NCI-H2171 treated with DMSO at 0.1 percent for 48 hours (cell line): ENCODE measurements at places on chromosomes 1 and 21.

DNA sequence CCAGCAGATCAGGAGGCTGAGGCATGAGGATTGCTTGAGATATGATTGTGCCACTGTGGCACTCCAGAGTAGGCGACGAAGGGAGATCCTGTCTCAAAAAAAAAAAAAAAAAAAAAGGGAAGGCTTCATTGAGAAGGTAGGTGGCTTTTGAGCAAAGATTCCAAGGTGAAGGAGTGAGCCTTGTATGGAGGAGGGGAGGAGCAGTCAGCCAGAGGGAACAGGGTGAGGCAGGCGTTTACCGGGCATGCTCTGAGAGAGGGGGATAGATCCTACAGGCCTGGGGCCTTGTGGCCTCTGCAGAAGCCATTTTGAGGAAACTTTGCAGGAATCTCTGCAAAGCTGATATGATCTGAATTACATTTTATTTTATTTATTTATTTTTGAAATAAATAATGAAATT is 5.1 kb upstream of the HDAC1 start:
- no peak for DNase-seq

DNA sequence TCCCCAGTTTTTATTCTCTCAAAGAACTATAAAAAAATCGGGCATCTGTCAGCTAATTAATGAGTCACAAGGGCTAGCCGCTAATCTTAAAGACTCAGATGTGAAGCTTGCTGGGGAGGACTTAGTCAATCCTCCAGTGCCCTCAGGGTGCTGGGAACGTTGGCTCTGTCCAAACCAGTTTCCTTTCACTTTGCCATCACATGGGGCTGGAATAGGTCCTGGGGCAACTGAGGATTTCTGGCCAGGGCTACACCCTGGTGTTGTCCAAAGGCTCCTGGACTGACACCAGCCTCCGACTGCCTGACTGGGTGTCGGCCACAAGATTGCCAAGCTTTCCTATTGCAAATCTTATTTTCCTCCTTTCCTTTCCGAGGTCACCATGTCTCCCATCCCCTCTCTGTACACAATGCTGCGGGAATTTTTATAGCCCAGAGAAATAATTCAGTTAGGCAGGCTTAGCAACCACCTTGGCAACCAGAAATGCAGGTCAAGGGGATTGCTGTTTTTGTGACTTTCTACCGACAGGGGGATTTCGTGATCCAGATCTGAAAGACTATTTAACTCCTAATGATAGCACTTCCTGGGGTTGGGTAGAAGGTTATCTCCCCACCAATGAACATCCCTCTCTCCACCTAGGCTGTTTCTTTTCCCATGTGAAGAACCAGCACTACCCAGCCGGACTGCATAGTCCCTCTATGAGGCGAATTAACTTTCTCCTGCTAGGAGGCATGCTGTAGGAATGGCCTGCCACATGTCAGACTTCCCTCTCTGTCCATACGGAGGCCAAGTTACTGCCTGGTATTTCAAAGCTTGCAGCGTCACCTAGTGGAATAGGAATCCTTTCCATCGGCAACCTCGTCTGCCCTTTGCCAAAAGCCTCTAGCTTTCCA is 29.9 kb upstream of the CTBS start:
- DNase-seq: no peak

DNA sequence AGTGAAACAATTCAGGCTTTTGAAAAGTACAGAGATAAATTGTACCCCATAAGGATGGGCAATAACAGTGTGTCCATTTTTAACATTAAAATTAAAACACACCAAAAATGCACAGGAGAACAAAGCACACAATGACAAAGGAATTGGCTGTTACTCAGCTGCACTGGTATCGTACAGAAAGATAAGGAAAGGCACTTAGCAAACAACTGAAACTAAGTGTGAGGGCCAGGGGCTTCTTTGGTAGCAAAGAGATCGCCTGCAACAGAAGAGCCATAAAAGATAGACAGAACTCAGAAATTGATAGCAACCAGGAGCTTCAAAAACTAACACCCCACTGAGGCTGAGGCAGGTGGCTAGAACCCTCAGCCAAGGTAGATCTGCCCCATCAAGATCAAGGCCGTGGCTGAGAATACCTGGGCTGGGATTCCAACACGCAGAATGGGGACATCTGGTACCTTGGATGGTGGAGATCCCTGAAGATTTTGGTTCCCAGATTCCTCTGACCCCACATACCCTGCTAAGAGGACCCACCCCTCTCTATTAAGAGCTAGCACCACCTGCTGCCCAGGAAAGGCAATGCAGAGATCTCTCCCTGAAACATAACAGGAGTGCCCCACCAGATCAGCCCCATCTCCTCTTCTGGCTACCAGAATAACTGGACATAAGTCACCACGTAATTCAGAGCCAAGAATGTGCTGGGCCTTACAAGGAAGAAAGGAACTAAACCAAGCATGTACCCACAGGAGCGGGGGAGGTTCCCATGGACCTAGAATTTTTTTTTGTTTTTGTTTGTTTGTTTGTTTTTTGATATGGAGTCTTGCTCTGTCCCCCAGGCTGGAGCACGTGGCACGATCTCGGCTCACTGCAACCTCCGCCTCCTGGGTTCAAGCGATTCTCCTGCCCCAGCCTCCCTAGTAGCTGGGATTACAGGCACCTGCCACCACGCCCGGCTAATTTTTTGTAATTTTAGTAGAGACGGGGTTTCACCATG is 16.2 kb downstream of the PLEKHO1 start:
- peak; percentile 46 for DNase-seq

DNA sequence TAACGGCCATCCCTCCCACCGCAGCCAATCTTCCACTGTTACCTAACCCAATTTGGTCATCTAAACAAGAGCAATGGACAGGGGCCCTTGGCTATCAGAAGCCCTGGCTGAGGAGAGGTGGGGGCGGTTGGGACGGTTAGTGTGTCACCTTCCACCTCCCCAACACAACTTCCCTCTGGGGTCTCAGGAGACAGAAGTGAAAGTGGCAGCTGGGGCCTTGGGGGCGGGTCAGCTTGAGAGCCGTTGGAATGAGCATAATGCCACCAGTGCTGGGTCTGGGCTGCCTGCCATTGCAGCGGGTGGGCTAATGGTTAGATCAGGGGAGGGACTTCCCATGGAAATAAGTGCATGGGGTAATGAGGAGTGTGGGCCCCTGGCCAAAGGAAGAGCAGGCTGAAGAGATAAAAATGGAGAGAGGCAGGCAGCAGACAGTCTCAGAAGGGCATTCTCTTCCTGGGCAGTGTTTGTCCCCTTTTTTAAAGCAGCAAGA is 7.9 kb downstream of the MEF2D start:
- DNase-seq: no peak

DNA sequence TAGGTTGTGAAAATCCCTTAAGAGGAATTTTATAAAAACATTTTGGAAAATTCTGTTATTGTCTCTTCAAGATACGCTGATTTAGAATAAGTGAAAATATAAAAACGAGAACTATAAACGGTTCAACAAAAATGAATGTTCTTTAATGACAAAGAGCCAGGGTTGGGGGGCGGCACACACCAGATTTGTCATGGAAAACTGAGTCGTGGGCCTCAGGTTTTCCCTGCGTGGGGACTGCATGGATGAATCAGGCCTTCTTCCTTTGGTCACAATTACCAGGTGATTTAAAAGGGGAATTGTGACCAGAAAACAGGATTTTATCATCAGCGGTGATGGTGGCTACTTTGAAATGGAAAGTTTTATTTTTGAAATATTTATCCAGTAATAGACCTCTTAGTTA is 8.6 kb downstream of the LHX4 start:
- no peak for DNase-seq
